ENCODE measurements at places on chromosomes 6 and 20.

DNA sequence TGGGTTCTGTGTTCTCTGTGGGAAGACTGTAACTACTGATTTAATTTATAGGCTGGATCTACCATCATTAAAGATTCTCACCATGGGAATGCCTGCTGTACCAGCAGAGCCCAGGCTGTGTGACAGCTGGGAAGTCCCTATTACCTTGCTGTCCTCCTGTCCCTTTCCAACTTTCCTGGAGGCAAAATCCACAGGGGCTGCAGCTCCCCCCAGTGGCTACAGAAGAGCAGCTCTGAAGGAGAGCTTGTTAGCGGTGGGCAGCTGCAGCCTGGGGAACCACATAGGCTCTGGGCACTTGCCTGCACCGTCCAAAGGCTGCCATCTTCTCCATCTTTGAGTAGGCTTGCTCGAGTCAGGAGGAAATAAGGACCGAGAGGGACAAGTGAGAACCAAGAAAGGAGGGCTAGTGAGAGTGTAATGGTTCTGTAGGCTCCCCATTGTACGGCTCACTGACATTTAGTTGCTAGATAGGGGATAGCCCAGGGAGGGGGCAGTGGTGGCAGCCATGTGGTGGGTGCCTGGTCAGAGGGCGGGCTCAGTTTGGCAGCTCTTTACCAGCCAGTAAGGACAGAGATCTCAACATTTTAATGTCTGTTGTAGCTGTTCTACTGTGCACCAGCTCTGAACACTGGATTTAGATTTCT, 155.1 kb upstream of the MLIP start:
- DNase-seq: peak; percentile 8
- H3K4me3 ChIP-seq: no peak overlapping the region
- H3K36me3 ChIP-seq: no peaks in the 10 kb centered on the region
- peaks cover 12% of the 10 kb centered on the region for H3K27me3 ChIP-seq
- no peak overlapping the region for H3K27ac ChIP-seq

- H3K27me3 ChIP-seq: no peaks in the 10 kb centered on the region
- no peak for DNase-seq
- no peaks in the 10 kb centered on the region for H3K4me1 ChIP-seq
- H3K27ac ChIP-seq: no peak overlapping the region
Observed at GRCh38 chr20:31818376-31818908, 714 bp upstream of the MYLK2 start.

- no peak overlapping the region for H3K27ac ChIP-seq
- H3K4me3 ChIP-seq: no peak overlapping the region
- peaks cover 59% of the 10 kb centered on the region for H3K27me3 ChIP-seq
- peaks cover 2% of the 10 kb centered on the region for H3K36me3 ChIP-seq
- H3K4me1 ChIP-seq: peaks cover 8% of the 10 kb centered on the region
- no peak for DNase-seq
Observed at GRCh38 chr6:19837511-19838441, 606 bp downstream of the ID4 start.

- H3K36me3 ChIP-seq: no peaks in the 10 kb centered on the region
- H3K27me3 ChIP-seq: peaks cover 8% of the 10 kb centered on the region
- no peak for DNase-seq
- H3K4me3 ChIP-seq: no peak overlapping the region
- H3K27ac ChIP-seq: no peak overlapping the region
Observed at GRCh38 chr6:104595311-104595820, 264.4 kb downstream of the HACE1 start.

GRCh38 chr6:29976253-29976587, 33.9 kb downstream of the HLA-A start:
- DNase-seq: no peak
- peak overlapping the region; percentile 74 for H3K4me3 ChIP-seq
- H3K4me1 ChIP-seq: peaks cover 42% of the 10 kb centered on the region
- H3K36me3 ChIP-seq: peaks cover 3% of the 10 kb centered on the region

- no peak overlapping the region for H3K27ac ChIP-seq
- H3K36me3 ChIP-seq: peaks cover 2% of the 10 kb centered on the region
- DNase-seq: no peak
- H3K27me3 ChIP-seq: no peaks in the 10 kb centered on the region
Observed at GRCh38 chr6:158853880-158854213, 34.7 kb upstream of the EZR start.

GRCh38 chr20:14505476-14505875, 168.1 kb upstream of the FLRT3 start:
- no peak overlapping the region for H3K27ac ChIP-seq
- no peak for DNase-seq
- H3K36me3 ChIP-seq: no peaks in the 10 kb centered on the region
- H3K4me3 ChIP-seq: no peak overlapping the region
- H3K4me1 ChIP-seq: no peaks in the 10 kb centered on the region

DNA sequence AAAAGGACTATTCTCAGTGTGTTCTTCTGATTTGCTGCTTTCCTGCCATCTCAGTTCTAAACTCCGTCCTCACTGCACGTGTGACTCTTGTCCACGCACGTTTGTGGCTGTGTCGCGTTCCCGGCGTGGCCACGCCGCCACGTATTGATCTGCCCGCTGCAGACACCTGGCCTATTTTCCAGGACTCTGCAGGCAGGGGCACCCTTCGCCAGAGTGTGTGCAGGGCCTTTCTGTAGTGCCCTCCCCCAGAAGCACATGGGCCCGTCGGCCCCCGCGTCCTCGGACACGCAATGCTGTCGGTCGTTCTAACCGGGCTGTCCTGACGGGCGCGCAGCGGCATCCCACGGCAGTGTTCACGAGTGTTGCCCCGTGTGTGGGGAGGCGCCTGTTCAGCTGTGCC, 87.6 kb downstream of the YTHDF1 start:
- H3K36me3 ChIP-seq: no peaks in the 10 kb centered on the region
- no peak for DNase-seq
- H3K4me3 ChIP-seq: no peak overlapping the region
- no peak overlapping the region for H3K27ac ChIP-seq
- peaks cover 3% of the 10 kb centered on the region for H3K27me3 ChIP-seq

- DNase-seq: no peak
- no peaks in the 10 kb centered on the region for H3K27me3 ChIP-seq
- no peak overlapping the region for H3K4me3 ChIP-seq
- no peaks in the 10 kb centered on the region for H3K36me3 ChIP-seq
- H3K27ac ChIP-seq: no peak overlapping the region
Observed at GRCh38 chr20:47361057-47361915, 4.8 kb upstream of the ZMYND8 start.

GRCh38 chr6:16177881-16178280, 49.0 kb downstream of the MYLIP start:
- H3K4me1 ChIP-seq: peaks cover 47% of the 10 kb centered on the region
- no peak overlapping the region for H3K4me3 ChIP-seq
- no peak overlapping the region for H3K27ac ChIP-seq

- no peak for DNase-seq
- H3K4me1 ChIP-seq: no peaks in the 10 kb centered on the region
- H3K27ac ChIP-seq: no peak overlapping the region
- H3K36me3 ChIP-seq: no peaks in the 10 kb centered on the region
- no peak overlapping the region for H3K4me3 ChIP-seq
- H3K27me3 ChIP-seq: no peaks in the 10 kb centered on the region
Observed at GRCh38 chr6:121549736-121550135, 114.3 kb downstream of the GJA1 start.

DNA sequence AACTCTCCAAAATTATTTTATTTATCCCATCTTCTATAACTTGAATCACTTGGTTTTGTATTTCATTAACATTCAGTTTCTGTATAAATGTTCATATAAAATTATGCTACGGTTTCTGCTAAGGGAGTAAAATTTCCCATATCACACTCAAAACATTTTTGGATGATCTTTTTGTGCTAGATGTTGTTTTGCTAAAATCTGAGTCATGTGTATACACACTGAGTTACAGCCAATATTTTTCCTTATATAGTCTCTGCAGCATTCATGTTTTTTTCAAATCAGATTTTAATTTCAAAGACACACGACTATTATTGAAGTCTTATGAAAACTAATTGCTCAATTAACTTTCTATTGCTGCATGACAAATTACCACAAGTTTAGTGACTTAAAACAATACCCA, 54.3 kb upstream of the SLC2A12 start:
- H3K27ac ChIP-seq: no peak overlapping the region
- no peak for DNase-seq
- no peak overlapping the region for H3K4me3 ChIP-seq
- H3K4me1 ChIP-seq: no peaks in the 10 kb centered on the region
- H3K36me3 ChIP-seq: no peaks in the 10 kb centered on the region

DNA sequence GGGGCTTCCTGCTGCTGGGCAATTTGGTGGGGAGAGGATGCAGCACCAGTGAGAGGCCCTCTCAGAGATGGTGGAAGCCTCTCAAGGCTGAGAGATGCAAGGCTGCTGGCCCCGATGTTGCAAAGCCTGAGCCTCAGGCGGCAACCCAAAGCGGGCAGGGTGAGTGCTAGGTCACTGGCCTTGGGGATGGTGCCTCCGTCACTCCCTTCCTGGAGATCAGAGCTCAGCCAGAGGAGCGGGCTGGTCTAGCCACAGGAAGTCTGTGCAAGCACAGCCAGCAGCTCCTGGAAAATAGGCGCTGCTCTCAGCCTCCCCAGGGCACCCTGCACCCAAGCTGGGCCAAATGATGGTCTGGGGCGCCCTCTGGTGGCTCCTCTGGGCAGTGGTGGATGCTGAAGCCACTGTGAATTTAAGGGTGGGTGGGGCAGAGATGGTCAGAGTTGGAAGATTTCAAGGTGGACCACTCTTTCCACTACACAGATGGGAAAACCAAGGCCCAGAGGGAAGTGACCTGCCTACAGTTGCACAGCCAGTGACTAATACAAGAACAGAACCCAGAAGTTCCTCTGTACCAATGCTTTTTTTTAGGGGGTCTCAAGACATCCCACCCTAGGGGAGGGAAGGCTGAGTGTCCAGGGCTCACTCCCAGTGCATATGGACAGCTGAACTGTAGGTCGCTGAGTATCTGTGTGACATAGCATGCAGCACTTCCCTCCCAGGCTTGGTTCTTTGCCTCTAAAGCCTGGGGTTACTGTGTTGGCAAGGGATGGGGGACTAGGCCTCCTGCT, 20.8 kb downstream of the C20orf203 start:
- H3K4me3 ChIP-seq: no peak overlapping the region
- H3K27me3 ChIP-seq: peaks cover 2% of the 10 kb centered on the region
- H3K4me1 ChIP-seq: peaks cover 14% of the 10 kb centered on the region
- no peaks in the 10 kb centered on the region for H3K36me3 ChIP-seq
- H3K27ac ChIP-seq: peak overlapping the region; percentile 66
- DNase-seq: peak; percentile 89

- H3K36me3 ChIP-seq: no peaks in the 10 kb centered on the region
- no peak overlapping the region for H3K27ac ChIP-seq
- DNase-seq: no peak
- no peaks in the 10 kb centered on the region for H3K4me1 ChIP-seq
Observed at GRCh38 chr20:37504404-37505096, 16.5 kb upstream of the NNAT start.

GRCh38 chr6:139597087-139597763, 222.8 kb upstream of the CITED2 start:
- no peak overlapping the region for H3K27ac ChIP-seq
- no peak overlapping the region for H3K4me3 ChIP-seq
- H3K27me3 ChIP-seq: peaks cover 4% of the 10 kb centered on the region
- H3K4me1 ChIP-seq: peaks cover 2% of the 10 kb centered on the region

DNA sequence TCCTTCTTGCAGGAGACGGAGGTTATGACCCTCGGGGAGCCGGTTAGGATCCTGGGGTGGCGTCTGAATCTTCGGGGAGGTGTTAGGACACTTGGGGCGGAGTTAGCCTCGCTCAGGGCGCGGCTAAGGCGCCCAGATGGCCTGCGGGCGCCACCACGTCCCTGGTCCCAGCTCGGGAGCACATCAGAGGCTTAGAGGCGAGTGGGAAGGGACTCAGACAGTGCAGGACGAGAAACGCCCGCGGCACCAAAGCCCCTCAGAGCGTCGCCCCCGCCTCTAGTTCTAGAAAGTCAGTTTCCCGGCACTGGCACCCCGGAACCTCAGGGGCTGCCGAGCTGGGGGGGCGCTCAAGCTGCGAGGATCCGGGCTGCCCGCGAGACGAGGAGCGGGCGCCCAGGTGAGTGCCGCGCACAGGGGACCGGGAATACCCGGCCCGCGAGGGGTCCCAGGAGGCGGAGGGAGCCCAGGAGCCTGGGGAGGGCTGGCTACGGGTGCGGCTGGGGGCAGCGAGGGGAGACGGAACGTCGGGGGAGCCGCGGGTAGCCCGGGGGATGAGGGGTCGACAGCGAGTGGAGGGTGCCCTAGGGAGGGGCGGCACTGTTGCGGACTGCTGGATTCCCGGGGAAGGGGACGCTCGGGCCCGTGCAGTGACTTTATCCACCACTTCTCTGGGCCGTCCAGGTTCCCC, at the start of gene HCK:
Gene HCK (plus strand): TSS at position 153 of the 688 bp plus-strand sequence.
- peak within 1 kb of the TSS; percentile 12 for H3K4me3 ChIP-seq
- H3K4me1 ChIP-seq: peaks cover 19% of the 10 kb centered on the region
- no peaks in the 10 kb centered on the region for H3K36me3 ChIP-seq
- H3K27ac ChIP-seq: no peak within 1 kb of the TSS
- peaks cover 61% of the 10 kb centered on the region for H3K27me3 ChIP-seq

GRCh38 chr20:35661053-35661452, 3.6 kb downstream of the CPNE1 start:
- no peak for DNase-seq
- peaks cover 63% of the 10 kb centered on the region for H3K4me1 ChIP-seq
- peaks cover 45% of the 10 kb centered on the region for H3K36me3 ChIP-seq

Measured in activated CD4-positive, alpha-beta T cell treated with anti-CD3 and anti-CD28 coated beads, Interleukin-2, amount 10 ng/mL, durations not matched to agents 7 days and 5 days (primary cell).